ENCODE measurements at places on chromosomes 1 and 21.
A peak's percentile ranks its signal among the peaks of the same experiment; 100 is the strongest.

GRCh38 chr1:4767308-4767707 lies 112.9 kb downstream of the AJAP1 start:
- no peak for DNase-seq

DNA sequence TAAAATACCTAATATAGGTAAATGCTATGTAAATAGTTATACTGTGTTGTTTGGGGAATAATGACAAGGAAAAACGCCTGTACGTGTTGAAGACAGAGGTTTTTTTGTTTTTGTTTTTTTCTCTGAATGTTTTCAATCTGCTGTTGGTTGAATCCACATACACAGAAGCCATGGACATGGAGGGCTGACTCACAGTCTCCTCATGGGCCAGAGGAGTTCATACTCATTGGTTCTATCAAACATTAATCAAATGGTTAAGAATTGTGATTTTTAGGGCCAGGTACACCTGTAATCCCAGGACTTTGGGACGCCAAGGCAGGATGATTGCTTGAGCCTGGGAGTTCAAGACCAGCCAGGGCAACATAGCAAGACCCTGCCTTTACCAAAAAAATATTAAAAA lies 20.5 kb downstream of the MIER1 start:
- no peak for DNase-seq

GRCh38 chr1:40665335-40666171 lies at the start of gene RIMS3:
TSS of gene RIMS3 (minus strand) at chr1:40665682. CDS start at chr1:40641925, 23,757 bp downstream.
- DNase-seq = peak; percentile 76

GRCh38 chr1:221174330-221174993 lies 295.2 kb downstream of the HLX start:
- DNase-seq = no peak

DNA sequence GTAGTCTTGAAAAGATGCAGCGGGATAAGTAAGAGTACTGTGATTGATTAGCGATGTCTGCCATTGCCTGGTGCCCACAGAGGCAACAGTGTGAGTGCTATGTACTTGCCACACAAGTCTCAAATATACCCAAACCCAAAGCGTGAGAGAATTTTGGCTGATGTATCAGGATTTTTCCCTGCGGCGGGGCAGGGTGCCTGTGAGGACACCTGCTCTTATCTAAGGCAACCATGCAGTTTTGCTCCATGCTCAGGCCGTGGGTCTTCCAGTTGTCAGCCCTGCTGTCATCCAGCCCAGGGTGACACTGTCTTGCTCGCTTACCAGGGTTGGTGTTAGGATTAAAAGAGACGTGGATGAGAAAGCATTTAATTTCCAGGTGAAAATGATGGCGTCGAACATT lies 202.7 kb downstream of the PTPRU start:
- no peak for DNase-seq

GRCh38 chr1:221294242-221294641 lies 415.0 kb downstream of the HLX start:
- DNase-seq = no peak

GRCh38 chr1:1330366-1331067 lies 563 bp upstream of the TAS1R3 start:
- DNase-seq = no peak

GRCh38 chr1:164518692-164519332 lies 40.2 kb upstream of the PBX1 start:
- DNase-seq = no peak

GRCh38 chr21:42633858-42634257 lies 19.6 kb upstream of the PDE9A start:
- DNase-seq = no peak

- DNase-seq = no peak
Measured at GRCh38 chr1:152160576-152160975, 1.5 kb upstream of the RPTN start.

- no peak for DNase-seq
Measured at GRCh38 chr1:183516725-183517124, 44.4 kb downstream of the SMG7 start.

DNA sequence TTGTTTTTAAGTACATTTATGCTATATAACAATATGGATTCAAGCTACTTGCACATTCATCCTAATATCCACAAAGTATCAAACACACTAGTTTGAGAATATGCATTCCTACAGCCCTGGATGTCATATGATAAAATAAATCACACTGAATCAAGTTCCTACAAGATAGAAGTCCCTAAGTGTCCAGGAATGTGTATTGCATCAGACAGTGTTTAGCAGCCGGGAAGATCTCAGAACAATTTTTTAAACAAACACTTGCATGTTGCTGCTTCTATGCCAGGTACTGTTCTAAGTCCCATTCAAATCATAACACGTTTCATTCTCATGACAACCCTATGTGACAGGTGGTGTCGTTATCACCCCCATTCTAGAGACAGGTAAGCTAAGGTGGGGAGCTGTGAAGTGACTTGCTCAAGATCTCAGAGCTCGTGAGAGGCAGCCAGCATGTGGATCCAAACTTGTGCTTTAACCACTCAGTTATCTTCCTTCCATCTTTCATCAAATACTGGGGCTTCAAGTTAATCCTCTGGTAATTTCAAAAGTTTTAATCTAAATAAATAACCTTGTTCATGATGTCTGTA lies 68.3 kb upstream of the KIF26B start:
- no peak for DNase-seq

GRCh38 chr1:62435231-62436038 lies 1.4 kb upstream of the USP1 start:
- no peak for DNase-seq

DNA sequence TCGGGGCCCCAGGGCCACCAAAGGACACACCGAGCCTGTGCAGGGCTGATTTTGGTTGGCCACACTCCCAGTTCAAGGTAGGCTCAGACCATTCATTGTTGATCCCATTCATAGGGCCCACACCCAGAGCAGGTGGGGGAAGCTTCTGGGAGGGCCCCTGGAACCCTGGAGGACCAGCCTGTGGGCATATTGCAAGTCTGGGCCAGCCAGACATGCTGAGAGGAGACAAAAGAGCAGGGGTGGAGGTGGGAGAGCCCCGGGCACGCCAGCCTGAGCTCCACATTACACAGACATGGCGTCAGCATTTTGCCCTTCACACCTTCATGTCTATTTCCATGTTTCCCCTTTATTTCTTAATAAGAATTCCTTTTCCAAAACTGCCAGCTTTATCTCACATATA lies 25.7 kb downstream of the PMVK start:
- no peak for DNase-seq

GRCh38 chr1:203169770-203170520 lies 5.7 kb downstream of the MYBPH start:
- no peak for DNase-seq
